Amygdala (tissue), 56 donors: ENCODE measurements at places on chromosomes 1 and 21.

- DNase-seq: no peak
Observed at GRCh38 chr1:18805925-18806849, 53.3 kb downstream of the TAS1R2 start.

DNA sequence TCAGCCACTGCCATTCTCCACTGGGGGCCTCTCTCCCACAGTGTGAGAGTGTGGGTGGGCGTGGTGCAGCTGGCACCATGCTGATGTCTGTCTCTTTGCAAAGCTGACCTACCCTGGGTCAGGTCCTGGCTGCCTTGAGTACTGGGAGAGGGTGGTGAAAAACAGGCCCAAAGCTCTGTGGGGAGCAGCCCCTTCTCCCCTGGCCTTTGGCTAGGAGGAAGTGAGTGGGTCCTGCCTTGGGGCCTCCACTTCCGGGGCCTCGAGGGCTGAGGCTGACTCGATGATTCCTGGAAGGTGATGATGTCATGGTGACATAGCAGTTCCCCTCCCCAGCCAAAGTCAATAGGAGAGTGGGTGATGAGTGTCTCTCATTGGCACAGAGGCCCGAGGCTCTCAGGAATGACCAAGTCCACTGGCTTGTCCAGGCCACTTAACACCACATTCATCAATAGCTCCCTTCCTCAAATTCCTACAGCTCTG lies 53.0 kb downstream of the IER5 start:
- DNase-seq: no peak

DNA sequence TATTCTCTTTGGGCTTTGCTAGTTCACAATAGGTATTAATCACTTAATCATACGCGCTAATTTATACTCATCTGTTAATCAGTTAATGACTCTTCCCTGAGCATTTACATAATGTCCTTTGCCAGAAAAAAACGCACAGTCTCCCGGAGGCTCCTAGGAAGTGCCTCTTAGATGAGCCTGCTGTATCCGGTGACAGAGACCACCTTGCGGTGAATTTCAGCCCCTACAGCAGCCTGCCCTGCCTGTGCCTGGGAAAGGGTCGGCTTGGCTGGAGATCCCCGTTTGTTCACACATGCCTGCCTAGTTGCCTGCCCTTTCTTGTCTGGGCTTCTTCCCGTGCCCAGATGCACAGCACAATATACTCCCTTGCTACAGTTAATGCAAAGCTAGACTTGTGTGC lies 152.9 kb downstream of the ZBTB18 start:
- DNase-seq: no peak

- no peak for DNase-seq
Observed at GRCh38 chr1:197541411-197541810, 233.9 kb downstream of the DENND1B start.

GRCh38 chr1:154971341-154971998 lies 923 bp upstream of the SHC1 start:
- no peak for DNase-seq

GRCh38 chr1:165849353-165850133 lies 22.1 kb downstream of the UCK2 start:
- DNase-seq: no peak

GRCh38 chr1:73162564-73162963 lies 880.2 kb upstream of the NEGR1 start:
- DNase-seq: no peak

DNA sequence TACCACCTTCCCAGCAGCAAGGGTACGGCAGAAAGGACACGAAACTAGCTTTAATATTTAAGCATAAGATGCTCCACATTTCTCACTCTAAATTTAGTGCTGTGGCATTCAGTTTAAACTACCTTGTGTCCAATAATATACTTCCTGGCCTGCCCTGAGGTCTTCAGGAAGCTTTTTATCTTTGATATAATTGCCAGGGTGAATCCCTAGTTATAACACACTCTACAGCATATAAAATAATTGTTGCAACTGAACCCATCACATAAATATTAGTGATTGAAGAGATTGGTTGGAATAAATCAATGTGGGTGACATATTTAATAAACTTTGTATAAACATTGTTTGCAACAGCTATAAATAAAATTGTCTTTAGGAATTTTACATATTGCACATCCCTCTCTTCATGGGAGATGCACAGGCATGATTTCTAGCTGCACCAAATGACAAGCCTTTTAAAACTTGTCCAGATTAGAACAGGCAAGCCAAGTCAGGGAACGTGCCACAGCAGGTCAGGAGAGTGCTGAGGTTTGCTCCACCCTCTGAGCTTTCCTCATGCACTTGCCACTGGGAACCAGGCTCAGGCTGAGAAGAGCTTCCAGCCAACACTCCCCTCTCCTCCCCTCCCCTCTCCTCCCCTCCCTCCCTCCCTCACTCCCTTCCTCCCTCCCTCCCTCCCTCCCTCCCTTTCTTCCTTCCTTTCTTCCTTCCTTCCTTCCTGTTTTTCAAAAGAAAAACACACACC lies 623.2 kb upstream of the PKN2 start:
- DNase-seq: no peak

- DNase-seq: no peak
Observed at GRCh38 chr1:232958067-232958466, 7.7 kb downstream of the NTPCR start.

DNA sequence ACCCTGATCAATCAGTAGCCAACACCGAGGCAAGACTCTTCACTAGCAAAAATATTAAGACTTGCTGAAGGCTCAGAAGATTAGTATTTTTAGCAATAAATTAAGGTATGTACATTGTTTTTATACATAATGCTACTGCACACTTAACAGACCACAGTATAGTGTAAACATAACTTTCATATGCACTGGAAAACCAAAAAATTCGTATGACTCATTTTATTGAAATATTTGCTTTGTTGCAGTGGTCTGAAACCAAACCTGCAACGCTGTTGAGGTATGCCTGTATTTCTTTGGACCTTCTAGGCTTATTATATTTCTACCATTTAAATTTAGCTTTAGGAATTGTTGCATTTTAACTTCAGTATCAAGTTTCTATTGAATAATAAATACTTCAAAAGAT lies 65.8 kb upstream of the BCL9 start:
- DNase-seq: no peak

- DNase-seq: peak; percentile 40
Observed at GRCh38 chr1:41917835-41918449, 780 bp downstream of the HIVEP3 start.

- DNase-seq: no peak
Observed at GRCh38 chr1:152869808-152870419, 8.2 kb upstream of the SMCP start.

DNA sequence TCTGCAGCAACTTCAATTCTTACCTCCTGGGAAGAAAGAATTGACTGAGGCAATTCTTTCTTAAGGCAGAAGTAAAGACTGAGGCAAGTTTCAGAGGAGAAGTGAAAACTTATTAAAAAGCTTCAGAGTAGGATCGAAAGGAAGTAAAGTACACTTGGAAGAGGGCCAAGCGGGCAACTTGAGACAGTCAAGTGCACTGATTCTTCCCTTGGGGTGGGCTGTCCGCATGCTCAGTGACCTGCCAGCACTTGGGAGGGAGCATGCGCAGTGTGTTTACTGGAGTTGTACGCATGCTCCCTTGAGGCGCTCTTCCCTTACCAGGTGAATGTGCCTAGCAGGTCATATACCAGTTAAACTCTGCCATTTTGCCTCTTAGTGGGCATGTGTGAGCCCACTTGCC lies 55.3 kb upstream of the NBPF3 start:
- no peak for DNase-seq

DNA sequence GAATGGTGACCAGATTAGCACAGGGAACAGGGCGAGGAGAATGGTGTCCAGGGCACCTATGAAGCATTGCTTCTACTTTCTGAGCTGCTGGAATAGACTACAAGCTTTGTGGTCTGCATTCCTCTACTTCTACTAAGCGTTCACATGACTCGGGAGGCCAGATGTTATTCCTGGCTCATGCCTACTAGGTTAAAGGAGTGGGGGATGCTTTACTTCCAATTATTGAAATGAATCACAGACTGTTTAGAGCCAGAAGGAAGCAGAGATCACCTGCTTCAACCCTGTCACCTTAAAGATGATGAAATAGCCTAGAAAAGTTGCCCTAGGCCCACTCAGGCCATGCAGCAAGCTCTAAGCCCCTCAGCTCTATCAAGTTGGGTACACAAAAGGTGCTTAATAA lies 633.5 kb downstream of the KIF26B start:
- DNase-seq: no peak

GRCh38 chr1:69373520-69373919 lies 194.2 kb upstream of the LRRC7 start:
- DNase-seq: no peak

- no peak for DNase-seq
Observed at GRCh38 chr1:37893673-37894072, 34.3 kb upstream of the MTF1 start.

- DNase-seq: no peak
Observed at GRCh38 chr1:241532864-241533263, 686 bp downstream of the KMO start.

GRCh38 chr1:61640531-61641530 lies 84.1 kb downstream of the TM2D1 start:
- DNase-seq: no peak

DNA sequence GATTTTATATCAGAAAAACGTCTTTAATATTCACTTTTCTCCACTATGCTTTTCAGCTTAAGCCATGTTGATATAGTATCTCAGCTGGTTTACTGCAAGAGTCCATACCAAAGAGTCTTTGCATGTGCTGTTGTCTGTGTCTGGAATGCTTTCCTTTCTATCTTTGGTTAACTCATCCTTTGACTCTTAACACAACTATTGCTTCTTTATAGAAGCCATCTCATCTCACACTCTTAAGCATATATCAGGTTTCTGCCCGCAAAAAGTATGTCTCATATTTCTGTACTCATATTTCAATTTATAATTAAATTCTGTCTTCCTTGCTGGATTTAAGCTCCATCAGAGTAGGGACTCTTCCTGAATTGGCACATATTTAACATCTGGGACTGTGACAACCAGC lies 220.9 kb upstream of the KCNK2 start:
- no peak for DNase-seq

DNA sequence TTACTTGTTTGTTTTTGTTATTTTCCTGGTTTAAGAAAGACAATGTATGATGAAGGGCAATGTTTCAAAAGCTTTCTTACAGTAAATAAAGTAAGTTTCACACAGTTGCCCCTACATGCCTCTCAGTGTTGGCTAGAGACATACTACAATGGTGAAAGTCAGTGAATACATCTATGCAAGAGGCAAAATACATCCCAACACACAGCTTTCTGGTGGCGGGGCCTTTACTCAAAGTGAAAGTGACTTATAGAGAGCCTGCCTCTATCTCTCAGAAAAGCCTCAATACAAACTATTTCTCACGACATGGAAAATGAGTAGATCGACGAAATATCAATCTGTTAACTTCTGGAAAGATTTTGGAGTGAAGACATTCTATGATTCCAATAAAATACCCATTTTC lies 122.3 kb downstream of the SLC30A10 start:
- no peak for DNase-seq

GRCh38 chr21:16992448-16992847 lies 520.4 kb upstream of the CXADR start:
- no peak for DNase-seq

- DNase-seq: no peak
Observed at GRCh38 chr1:25692560-25692959, 76.0 kb downstream of the MAN1C1 start.

DNA sequence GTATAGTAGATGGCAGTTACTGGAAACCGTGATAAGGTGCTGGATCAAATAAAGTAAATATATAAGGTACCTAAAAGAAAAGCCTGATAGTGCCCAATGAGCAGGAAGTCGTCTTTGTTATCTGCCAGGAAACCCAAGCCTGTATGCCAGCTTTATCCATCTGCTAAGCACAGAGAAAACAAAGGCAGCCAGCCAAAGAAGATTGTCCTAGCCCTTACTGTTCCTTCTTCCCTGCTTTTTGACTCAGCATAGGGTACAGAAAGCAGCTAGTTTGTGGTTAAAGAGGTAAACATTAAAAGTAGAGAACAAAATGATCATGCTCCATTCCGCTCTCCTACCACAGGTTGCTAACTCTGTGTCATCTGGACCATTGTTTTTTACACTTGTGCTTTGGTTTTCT lies 10.1 kb downstream of the KRTAP22-2 start:
- DNase-seq: no peak

DNA sequence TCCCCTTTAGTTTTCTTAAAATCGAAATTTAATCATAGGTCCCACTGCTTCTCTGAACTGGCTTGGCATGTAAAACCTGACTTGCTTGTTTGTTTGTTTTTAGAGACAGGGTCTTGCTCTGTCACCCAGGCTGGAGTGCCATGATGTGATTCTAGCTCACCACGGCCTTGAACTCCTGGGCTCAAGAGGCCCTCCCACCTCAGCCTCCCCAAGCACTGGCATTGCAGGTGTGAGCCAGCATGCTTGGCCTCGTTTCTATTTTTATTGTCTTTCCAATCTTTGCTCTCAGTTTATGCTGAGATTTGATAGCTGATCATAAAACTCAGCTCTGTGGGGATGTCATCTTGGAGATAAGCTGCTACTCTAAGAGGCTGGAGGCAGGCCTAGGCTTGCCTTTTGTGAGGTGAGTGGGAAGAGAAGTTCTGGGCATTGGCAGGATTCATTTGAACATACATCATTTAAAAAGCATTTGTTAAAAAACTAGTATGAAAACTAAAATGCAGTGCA lies 51.5 kb upstream of the GCLM start:
- DNase-seq: no peak

GRCh38 chr1:225361176-225361575 lies 66.7 kb downstream of the LBR start:
- no peak for DNase-seq

DNA sequence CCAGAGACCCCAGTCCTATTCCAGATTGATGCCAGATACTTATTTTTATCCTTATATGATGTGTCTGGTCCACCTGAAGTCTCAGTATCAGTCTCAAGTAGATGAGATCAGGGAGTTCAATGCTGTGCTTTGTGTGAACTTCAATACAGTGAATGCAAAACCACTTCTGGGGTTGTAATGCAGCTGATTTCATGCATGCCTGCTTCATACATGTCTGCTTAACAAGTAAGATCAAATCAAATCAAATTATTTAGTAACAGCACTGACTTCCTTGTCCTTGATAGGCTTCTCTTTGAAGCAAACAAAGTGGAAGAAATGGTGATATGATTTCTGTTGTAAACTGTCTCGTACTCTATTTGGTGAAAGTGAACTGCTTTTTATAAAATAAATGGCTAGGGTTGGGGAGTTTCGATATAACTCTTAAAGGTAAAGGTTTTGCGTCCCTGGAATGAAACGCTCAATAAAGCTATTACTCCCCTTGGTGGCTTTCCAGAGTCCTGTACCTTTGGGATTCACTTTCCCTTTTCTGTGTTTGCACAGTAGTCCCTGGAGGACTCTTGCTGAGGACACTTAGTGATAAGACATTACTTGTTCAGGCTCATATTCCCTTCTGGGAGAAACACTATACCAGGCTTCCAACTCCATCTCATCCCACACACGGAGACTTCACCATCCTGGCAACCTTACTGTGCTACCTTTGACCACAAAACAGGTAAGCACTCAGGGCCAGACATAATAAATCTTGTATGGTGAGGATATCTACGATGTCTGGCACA lies 59.3 kb downstream of the FH start:
- no peak for DNase-seq

GRCh38 chr1:241419986-241420385 lies 63.0 kb upstream of the RGS7 start:
- DNase-seq: no peak

- no peak for DNase-seq
Observed at GRCh38 chr1:182229921-182230491, 161.6 kb downstream of the GLUL start.

GRCh38 chr1:156025876-156026275 lies 5.1 kb upstream of the SSR2 start:
- DNase-seq: peak; percentile 4
